Nucleus accumbens (tissue), 56 donors: ENCODE measurements at places on chromosomes 5 and 9.
A peak's percentile ranks its signal among the peaks of the same experiment; 100 is the strongest.

DNA sequence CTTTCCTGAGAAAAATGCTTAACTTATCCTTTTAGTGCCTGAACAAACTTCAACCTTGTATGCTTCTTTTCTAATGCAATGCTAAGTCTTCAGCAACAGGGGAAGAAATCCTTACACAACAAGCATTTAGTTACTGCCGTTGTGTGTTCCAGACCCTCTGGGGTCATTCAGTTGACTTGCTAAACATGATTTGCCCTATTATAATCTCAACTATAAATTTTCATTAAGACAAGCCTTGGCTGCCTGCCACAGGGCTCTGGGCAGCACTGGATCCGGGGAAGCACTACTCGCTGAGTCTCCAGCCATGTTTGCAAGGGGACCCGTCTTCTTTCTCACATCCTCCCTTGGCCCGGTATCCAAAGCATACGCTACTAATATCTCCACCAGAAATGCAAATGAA lies 58.1 kb downstream of the PTCH1 start:
- DNase-seq: no peak

- no peak for DNase-seq
Measured at GRCh38 chr9:6827439-6828145, 69.8 kb downstream of the KDM4C start.

GRCh38 chr5:112795944-112796678 lies 58.4 kb downstream of the APC start:
- no peak for DNase-seq

DNA sequence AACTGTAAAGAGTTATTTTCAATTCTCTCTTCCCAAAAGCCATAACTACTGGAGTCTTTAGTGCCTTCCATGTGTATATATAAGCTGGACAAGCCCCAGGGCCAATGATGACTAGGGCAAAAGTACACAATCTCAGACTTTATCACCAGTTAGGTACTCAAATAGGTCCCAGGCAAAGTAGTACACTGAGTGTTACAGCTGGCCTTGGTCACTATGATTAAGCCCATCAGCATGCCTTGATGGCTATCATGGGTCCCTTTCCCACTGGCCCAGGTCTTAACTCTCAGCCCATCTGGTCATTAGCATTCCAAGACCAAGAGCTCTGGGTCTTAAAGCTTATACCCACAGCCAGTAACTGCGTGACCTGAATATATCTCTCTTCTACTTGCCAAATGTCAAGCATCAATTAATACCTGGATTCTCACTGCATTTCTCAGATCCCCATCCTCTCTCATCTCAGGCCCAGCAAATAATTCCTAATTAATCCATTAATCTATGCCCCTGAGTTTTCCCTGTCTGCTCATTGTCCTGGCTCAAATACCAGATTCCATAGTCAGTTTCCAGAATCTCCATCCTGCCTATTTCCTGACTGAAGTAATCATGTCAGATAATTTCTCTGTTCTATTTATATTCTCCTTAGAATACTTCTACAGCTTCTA lies 62.3 kb downstream of the NR6A1 start:
- no peak for DNase-seq

DNA sequence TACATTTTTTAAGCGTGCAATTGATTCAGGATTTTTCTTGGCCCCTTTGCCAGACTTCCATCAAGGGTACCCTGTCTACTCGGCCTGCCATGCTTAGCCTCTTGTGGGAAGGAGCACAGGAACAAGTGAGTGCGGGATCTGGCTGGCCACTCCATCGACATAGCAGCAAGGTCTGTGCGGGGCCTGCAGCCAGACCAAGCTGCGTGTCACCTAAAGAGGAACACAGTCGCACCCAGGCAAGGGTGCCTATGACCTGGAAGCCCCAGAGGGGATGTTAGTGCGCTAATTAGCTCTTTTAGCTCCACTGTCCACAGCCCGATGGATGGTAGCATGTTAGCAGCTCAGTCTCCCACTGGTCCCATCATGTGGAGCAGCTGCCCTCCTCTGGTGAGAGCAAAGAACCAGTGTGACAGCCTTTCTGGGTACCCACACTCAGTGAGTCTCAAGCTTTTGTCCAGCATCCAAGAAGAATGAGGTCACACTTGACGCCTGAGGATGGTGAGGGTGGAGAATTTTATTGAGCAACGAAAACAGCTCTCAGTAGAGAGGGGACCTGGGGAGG lies 38.7 kb downstream of the FTMT start:
- no peak for DNase-seq

DNA sequence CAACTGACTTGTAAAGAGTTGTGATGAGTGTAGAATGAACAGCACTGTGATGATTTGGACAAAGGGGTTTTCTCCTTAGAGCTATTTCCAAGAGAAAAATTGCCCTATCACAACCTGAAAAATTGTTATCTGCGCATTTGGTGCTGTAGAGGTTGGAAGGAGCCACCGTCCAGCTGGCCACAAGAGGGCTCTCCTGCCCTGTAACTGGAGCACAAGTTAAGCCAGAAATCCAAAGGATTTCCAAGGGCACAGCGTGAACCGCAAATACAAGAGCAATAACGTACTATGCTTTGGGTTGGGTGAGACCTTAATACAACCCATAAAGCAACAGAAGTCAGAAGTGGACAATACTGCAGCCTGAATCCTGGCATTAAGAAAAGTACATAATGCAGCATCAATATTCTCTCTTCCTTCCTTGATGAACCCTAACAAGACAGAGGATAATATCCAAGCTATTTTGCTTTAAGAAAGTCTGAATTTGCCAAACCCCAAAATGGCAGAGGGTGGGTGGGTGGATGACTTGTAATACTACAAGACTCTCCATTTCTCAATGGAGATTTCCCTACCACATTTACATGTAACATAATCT lies 56.8 kb upstream of the SMIM32 start:
- DNase-seq: peak; percentile 52

GRCh38 chr5:36751886-36752285 lies 124.7 kb upstream of the NIPBL start:
- DNase-seq: no peak

- DNase-seq: no peak
Measured at GRCh38 chr5:121658221-121658620, 193.5 kb upstream of the FTMT start.

- no peak for DNase-seq
Measured at GRCh38 chr5:40365342-40366330, 314.1 kb upstream of the PTGER4 start.

DNA sequence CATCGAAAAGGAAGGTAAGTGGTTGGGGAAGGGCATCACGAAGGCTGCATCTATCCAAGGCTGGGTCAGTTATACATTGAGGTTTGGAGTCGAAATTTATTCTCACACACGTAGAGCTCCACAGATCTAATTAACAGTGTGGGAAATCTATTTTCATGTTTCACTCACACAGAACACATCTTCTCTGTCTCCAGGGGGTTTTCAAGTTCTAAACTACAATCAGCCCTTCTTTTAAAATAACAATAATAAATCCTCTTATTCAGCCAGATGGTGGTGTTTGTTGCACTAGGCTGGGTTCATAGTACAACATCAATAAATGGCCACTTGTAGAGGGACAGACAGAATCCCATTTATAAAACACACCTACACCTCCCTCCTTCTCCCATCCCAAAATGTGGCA lies 174.5 kb upstream of the KLF9 start:
- no peak for DNase-seq

DNA sequence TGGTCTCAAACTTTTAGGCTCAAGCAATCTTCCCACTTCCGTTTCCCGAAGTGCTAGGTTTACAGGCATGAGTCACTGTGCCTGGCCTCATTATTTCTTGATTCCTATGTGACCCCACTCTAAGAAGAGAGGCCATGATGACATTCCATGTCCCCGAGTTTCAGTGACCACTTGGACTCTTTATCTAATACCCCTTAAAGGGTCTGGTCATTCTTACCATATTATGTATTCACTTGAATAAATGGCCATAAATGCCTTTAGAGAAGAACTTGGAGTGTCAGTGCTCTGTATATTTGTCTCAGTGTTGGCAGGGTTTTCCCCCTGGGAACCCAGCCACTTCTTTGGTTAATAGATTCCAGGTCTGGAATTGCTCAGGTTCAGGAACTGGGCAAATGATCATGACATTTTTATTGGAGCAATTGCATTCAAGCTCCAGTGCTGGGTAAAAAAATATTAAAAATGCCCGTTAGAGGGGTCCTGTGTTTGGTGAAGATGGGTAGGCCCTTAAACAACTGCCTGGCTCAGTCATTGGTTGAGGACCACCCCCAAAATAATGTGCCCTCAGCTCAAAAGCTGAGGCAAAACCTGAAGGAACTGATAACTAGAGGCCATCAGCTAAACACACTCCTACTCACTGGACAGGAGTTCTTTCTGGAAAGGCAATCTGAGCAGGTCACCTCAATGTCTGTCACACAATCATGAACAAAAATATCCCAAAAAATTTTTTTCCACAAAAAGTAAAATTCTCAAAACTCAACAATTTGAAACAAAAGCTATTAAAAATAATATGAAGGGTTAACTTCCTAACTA lies 186.6 kb upstream of the ZNF608 start:
- DNase-seq: no peak

DNA sequence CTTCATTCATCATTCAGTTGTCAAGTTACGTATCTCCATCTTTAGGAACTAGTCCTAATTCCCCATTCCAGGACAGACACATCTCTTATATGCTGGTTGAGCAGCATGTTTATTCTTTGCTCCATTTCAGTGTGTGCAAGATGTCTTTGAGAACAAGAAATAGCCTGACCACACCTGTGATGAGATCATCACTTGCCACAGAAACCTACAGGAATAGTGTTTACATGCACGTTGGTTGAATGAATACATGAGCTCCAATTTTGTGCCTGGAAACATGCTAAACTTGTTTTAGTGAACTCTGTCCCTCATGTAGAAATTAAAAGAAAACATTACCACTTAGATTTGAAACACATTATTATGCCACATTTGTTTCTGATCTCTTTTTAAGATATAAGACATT lies 489.1 kb downstream of the CDH18 start:
- DNase-seq: no peak

- DNase-seq: no peak
Measured at GRCh38 chr5:135379046-135379654, 19.9 kb downstream of the MACROH2A1 start.

GRCh38 chr9:114282507-114282906 lies 40.4 kb upstream of the ORM1 start:
- DNase-seq: no peak

DNA sequence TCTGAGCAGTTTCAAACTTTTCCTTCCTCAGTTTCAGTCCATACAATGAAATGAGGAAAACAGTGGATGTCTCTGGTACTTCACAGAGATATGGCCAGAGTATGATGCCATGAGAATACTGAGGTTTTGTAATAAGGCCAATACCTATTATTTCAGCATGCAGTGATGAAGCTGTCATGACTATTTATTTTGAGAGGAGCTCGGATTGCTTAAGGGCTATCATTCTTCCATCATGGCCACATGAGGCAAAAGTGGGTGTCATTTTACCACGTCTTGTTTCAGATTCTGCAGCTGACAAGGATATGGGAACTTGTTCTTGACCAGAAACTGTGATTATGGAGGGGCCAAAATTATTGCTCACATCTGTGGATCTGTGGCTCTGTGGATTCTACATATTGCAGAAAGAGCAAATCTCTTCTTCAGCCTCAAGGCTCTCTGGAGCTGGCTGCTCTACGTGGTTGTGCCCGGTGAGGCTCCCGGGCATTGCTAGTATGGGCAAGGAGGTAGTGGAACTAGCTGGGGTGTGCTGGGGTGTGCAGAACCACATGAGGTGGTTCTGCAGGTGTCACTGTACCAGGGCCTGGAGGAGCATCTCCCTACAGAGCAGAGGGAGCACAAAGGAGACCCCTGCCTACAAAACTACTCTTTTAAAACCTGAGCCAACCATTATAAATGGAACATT lies 180.3 kb downstream of the SEMA6A start:
- no peak for DNase-seq

DNA sequence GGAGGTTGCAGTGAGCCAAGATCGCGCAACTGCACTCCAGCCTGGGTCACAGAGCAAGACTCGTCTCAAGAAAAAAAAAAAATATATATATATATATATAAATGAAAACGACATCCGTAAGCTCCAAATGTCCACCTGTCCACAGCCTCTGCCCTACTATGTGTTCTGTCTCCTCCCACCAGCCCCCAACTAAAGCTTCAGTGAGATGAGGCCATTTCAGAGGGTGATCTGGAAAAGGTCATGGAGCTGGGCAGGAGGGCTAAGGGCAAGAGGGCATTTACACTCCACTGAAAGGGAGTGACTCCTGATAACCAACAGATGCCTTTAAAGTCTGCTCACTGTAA lies 2.4 kb downstream of the SPRY4 start:
- no peak for DNase-seq

DNA sequence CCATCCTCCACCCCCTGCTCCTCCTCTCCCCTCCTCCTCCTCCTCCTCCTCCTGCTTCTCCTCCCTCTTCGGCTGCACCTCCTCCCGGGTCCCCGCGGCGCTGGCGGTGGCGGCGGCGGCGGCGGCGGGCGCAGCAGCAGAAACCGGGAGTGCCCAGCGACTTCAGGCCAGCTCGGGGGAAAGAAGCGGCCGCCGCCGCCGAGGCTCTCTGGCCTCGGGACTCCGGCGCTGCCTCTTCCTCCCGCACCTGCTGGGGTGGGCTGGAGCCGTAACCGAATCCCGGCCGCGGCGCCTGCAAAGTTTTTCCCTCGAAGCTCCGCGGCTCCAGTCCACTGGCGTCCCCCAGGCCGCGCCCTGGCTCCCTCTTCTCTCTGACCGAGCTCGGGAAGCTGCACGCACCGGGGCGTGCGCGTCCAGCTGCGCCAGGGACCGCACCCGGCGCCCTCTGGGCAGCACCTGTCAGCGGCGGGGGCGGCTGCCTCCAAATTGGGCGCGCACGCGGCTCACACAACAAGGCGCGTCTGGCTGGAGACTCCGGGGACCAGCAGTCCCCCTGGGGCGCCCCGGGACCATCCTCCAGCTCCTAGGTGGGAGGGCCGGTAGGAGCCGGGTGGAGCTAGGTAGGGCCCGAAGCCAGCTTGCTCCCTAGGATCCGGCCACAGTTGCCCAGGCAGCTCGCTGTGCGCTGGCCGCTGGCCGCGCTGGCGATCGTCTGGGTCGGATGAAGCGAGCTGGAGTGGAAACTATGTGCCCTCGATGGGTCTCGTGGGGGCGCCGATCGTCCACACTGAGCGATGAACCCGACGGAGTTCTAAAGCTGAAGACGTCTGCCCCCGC lies at the start of gene MCTP1:
Gene MCTP1 (minus strand): TSS at position 523 of the 837 bp plus-strand sequence.
- no peak for DNase-seq

DNA sequence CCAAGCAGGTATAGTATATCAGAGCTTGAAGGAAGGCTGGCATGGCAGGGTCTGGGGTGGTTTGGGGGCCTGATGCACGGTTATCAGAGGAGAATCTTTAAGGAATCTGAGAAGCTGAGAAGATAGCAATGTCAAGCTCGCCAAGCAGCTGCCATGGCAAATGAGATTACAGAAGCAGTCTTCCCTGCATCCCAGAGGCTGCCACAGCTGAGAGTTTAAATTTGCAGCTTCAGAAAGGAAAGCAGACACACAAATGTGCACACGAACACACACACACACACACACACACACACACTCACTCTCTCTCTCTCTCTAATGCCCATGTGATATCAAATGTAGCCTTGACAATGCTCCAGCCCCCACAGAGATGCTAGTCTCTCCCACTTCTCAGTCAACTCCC lies 79.0 kb upstream of the TNC start:
- DNase-seq: no peak

GRCh38 chr9:114745879-114746550 lies 59.8 kb downstream of the TNFSF15 start:
- no peak for DNase-seq

- DNase-seq: no peak
Measured at GRCh38 chr9:78053627-78054026, 22.0 kb upstream of the GNAQ start.
